ENCODE measurements at places on chromosomes 13 and 19. TPM values are rescaled to one million over a fixed set of nuclear protein-coding genes. Genes with fewer than 3 reads are reported as not detected.

Gene KLHL1
- total RNA-seq: not detected

Gene ONECUT3
- total RNA-seq: not detected

Gene PDX1
- total RNA-seq: not detected

Gene ZNF841
- 6.1 TPM for total RNA-seq

Gene SLC1A6
- total RNA-seq: not detected

Gene KIR2DL1
- not detected for total RNA-seq

Gene SLC10A2
- not detected for total RNA-seq

Gene OVOL3
- total RNA-seq: not detected

Gene C2CD4C
- total RNA-seq: 2.0 TPM

Gene BRCA2
- total RNA-seq: 1.2 TPM

Gene NLRP4
- total RNA-seq: not detected

Gene WDFY2
- 4.4 TPM for total RNA-seq

Gene FCGBP
- under 0.01 TPM for total RNA-seq

Gene ADGRE3
- total RNA-seq: not detected

Gene DAZAP1
- 48.4 TPM for total RNA-seq

Gene FCER2
- not detected for total RNA-seq

Gene CPT1C
- total RNA-seq: 14.1 TPM

Gene PRRG2
- total RNA-seq: 12.5 TPM

Gene LRP3
- 3.2 TPM for total RNA-seq

Gene ZNF69
- 3.5 TPM for total RNA-seq

Gene SHISA7
- not detected for total RNA-seq

Gene PALM3
- total RNA-seq: not detected

Gene MUC16
- total RNA-seq: under 0.01 TPM

Gene SLC17A7
- 0.20 TPM for total RNA-seq

Gene C1QTNF9B
- not detected for total RNA-seq

Gene GJB6
- not detected for total RNA-seq

Gene DKKL1
- total RNA-seq: 0.22 TPM

Gene PROZ
- total RNA-seq: 0.20 TPM

Gene CEACAM21
- total RNA-seq: 6.8 TPM

Gene ZNF560
- total RNA-seq: under 0.01 TPM

Gene TEX101
- not detected for total RNA-seq

Gene CCNA1
- 9.8 TPM for total RNA-seq

Gene TUBA3C
- not detected for total RNA-seq

Gene CYP4F2
- total RNA-seq: not detected

Gene NR1H2
- 35.5 TPM for total RNA-seq

Gene FXYD7
- not detected for total RNA-seq

Gene RASGRP4
- total RNA-seq: not detected

Gene GPC5
- 0.79 TPM for total RNA-seq

Gene CNN1
- 0.22 TPM for total RNA-seq

Gene RAP2A
- total RNA-seq: 33.1 TPM

Gene MYO1F
- total RNA-seq: 0.40 TPM

Gene PPP1R13L
- 6.1 TPM for total RNA-seq

Gene DEDD2
- total RNA-seq: 15.0 TPM

Gene RYR1
- not detected for total RNA-seq

Gene ZNF44
- 4.6 TPM for total RNA-seq

Gene STK11
- 46.6 TPM for total RNA-seq

Gene GPR12
- not detected for total RNA-seq

Gene ZNF681
- 1.8 TPM for total RNA-seq

Gene CDKN2D
- total RNA-seq: 6.5 TPM

Gene ZNF420
- 5.7 TPM for total RNA-seq

Gene ZNF808
- total RNA-seq: 14.5 TPM

Gene PTPRS
- total RNA-seq: 6.5 TPM
